BJ (cell line): ENCODE measurements at places on chromosomes 3 and 15.
A peak's percentile ranks its signal among the peaks of the same experiment; 100 is the strongest.

DNA sequence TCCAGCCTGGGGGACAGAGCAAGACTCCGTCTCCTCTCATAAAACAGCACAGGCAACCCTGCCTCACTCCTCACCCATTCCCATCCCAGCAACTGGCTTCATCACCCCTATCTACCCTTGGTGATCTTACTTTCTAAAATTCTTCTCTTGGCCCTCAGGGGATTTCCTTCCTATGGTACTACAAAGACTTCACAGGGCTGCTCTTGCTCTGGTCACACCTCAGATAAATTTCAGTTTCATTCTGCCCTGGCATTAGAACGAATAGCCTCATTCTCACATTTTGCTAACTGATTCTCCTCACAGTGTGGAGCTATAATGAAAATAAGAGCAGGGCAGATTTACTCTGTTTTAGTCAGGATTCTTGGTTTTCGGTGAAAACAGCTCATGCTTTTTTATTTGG, 22.1 kb upstream of the CRBN start:
- DNase-seq, result no peak

DNA sequence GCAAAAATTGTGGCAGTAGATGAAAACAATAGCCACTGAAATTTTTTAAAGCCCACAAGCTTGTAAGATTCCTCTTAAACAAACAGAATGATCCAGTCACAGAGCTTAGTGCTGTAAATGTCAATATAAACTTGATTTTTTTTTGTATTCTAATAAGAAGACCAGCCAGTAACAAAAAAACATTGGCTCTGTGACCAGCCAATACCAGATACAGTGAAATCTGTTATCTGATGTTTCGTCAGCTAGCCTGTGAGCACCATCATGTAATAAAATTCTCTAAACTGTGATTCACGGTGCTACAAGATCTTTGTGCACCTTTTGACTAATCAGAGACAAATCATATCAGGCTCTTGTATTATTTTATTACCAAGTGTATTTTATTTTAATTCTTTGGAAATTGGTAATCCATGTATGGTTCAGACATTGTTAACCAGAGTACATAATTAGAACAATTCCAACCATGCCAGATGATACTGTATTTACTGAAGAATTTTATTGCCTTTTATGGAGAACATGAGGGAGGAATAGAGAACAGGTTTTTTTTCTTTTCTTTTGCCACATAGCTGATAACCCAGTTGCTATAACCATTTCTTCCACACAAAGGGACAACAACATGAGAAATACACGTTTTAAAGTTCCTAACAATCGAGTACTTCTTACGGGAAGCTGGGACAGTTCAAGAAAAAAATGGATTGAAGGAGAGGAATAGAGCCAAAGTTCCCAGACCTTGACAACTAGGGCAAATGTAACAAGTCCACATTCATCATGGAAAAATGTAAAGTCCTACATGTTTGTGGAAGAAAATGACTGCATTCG, 71.9 kb downstream of the FILIP1L start:
- DNase-seq, result peak; percentile 81

GRCh38 chr3:193240436-193240849, 579 bp upstream of the PLAAT1 start:
- no peak for DNase-seq

- DNase-seq, result no peak
Observed at GRCh38 chr15:62307551-62307950, 142.5 kb upstream of the C2CD4B start.

DNA sequence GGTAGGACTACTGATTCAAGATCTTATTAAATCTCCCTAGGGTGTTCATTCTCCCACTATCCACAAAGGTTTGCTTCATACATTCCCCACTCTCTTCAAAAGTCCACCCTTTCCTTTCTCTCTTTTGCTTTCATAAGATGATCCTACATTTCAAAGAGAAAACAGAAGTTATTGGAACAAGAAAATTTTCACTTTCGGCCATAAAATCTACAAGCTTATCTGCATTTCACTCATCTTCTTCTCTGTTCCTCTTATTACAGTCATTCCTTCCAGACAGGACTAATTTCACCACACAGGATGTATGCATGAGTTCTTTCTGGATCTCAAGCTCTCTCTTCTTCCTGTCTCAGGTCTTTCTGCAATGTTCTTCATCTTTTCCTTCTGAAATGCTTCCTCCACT, 238.7 kb downstream of the ISL2 start:
- no peak for DNase-seq

DNA sequence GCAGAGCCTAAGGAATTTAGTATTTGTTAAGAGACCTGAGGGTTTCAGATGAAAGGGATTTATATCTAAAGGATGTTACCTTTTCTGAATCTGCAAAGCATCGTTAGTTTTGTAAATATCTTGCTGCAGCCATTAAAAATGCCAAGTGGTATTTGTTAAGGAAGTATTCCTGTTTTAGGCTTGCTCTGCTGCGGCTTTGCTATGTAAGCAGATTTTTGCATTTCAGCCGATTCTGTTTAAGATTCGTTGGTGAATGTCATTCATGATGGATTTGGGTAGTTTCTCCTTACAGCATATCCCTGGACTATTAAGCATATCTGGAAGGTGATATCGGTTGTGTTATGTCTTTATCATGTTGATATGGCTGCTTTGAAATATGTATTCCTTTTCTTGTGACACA, 1.0 kb downstream of the USP8 start:
- no peak for DNase-seq

- DNase-seq, result no peak
Observed at GRCh38 chr3:165903885-165904630, 66.8 kb upstream of the BCHE start.

DNA sequence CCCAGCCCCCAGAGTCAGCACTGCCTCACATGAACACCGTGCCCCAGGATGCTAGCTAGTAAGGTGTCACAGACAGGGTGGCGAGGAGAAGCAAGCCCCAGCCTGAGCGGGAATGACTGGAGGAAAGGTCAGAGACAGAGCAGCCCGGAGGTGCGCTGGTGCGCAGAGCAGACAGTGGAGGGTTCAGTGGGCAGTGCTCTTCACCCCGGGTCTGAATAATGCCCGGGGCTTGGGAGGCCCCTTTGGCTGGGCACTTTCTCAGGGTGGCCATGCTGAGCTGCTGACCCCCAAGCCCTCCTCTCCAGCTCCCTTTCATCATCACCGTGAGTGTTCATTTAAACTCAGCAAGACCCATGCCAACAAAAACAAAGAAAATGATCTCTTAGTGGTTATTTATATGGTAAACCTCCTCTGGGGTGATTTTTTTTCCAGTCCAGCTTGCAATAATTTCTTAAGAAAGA, 110.8 kb downstream of the VGLL4 start:
- no peak for DNase-seq

GRCh38 chr3:4060064-4060463, 243.1 kb upstream of the SETMAR start:
- no peak for DNase-seq

DNA sequence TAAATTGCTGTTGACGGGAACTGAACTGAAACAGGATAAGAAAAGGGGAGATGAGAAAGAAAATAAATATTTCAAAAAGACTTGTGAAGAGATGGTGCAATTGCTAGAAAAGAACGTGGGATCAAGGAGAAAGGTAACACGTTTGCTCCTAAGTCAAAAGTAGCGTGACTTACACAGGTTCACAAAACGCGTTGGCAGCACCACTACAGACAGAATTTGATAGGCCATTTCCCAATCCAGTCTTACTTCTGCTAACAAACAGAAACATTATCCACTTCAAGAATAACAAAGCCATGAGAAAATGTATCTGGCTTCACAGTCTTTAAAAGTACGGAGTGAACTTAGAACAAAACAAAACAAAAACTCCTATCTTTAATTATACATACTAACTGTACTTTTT, 75.5 kb downstream of the DPH6 start:
- DNase-seq, result no peak

GRCh38 chr3:68072062-68072461, 417.6 kb upstream of the SUCLG2 start:
- no peak for DNase-seq

- DNase-seq, result no peak
Observed at GRCh38 chr3:123672429-123673146, 87.7 kb upstream of the HACD2 start.
